ENCODE measurements at places on chromosomes 5 and 9. TPM values are rescaled to one million over a fixed set of nuclear protein-coding genes. Genes with fewer than 3 reads are reported as not detected.

GRCh38 chr9:123400926-123401503 lies 45.0 kb downstream of the CRB2 start:
- DNase-seq: peak; percentile 63

- no peak for DNase-seq
Observed at GRCh38 chr5:7540736-7541485, 145.0 kb downstream of the ADCY2 start.

GRCh38 chr5:15203376-15203775 lies 296.6 kb upstream of the FBXL7 start:
- no peak for DNase-seq

ACOT12 gene
- total RNA-seq: not detected

LURAP1L gene
- 3.3 TPM for total RNA-seq
